Spinal cord (tissue), 10 donors: ENCODE measurements at places on chromosomes 11 and 22.

- no peaks in the 10 kb centered on the region for H3K36me3 ChIP-seq
- H3K4me1 ChIP-seq: no peaks in the 10 kb centered on the region
- H3K4me3 ChIP-seq: no peak overlapping the region
- DNase-seq: no peak
- no peak overlapping the region for H3K27ac ChIP-seq
- H3K27me3 ChIP-seq: no peaks in the 10 kb centered on the region
Observed at GRCh38 chr11:128045094-128045725, 542.1 kb downstream of the ETS1 start.

DNA sequence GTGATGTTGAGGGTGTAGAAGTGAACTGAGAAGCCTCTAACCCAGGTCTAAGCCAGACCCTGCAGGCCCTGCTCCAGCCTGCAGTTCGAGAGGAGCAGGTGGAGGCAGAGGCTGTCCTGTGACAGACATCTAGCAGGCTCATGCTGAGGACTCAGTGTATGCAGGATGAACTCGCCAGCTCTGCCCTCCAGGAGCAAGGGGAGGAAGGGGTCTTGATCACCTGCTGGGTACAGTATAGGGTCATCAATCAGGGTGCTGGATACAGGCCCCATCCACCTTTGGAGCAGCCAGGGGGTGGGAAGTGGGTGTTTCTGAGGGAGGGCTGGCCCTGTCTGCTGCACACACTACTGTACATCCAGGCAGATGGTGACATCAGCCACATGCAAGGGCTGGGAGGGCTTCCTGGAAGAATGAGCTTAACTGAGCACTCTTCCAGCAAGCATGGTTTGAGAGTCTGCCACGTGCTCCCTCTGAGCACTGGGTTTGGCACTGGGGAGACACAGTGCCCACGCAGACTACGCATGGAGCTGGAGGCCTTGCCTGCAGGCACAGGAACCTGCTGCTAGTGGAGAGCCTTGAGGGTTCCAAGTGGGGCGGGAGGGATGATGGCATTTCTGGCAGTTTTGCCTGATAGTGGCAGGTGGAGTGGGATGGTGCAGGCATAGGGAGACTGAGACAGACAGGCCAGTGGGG, 9.2 kb downstream of the MAPK8IP1 start:
- no peak overlapping the region for H3K4me3 ChIP-seq
- peaks cover 57% of the 10 kb centered on the region for H3K4me1 ChIP-seq
- H3K27ac ChIP-seq: no peak overlapping the region
- H3K27me3 ChIP-seq: no peaks in the 10 kb centered on the region
- no peak for DNase-seq

- peaks cover 3% of the 10 kb centered on the region for H3K36me3 ChIP-seq
- H3K27me3 ChIP-seq: no peaks in the 10 kb centered on the region
- H3K4me3 ChIP-seq: no peak overlapping the region
Observed at GRCh38 chr11:30406978-30407762, 84.3 kb downstream of the ARL14EP start.

DNA sequence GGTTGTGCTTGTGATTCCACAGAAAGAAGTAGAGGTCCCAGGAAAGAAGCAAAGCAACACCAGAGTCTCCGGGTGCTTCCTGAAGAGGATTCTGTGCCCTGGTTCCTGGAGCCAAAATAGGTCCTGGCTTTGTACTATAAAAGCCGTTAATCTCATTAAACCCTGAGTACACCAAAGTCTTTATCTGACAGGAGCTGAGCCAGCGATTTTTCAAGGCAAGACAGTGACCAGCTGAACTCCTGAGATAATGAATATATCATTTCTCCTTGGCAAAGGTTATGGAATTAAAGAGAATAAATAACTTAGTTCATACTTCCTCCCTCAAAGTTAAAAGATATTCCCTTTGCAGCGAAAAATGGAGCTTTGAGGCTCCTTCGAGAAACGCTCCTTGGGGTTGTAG, 5.2 kb downstream of the TMEM138 start:
- no peak overlapping the region for H3K27ac ChIP-seq
- peaks cover 24% of the 10 kb centered on the region for H3K4me1 ChIP-seq
- no peak for DNase-seq
- no peak overlapping the region for H3K4me3 ChIP-seq
